ENCODE measurements at places on chromosomes 1 and 21. TPM values are rescaled to one million over a fixed set of nuclear protein-coding genes. Genes with fewer than 3 reads are reported as not detected.
A peak's percentile ranks its signal among the peaks of the same experiment; 100 is the strongest.

FLG2 gene
- not detected for polyA plus RNA-seq

AURKAIP1 gene
- 317 TPM for polyA plus RNA-seq

CLEC20A gene
- not detected for polyA plus RNA-seq

DMBX1 gene
- 0.16 TPM for polyA plus RNA-seq

DNA sequence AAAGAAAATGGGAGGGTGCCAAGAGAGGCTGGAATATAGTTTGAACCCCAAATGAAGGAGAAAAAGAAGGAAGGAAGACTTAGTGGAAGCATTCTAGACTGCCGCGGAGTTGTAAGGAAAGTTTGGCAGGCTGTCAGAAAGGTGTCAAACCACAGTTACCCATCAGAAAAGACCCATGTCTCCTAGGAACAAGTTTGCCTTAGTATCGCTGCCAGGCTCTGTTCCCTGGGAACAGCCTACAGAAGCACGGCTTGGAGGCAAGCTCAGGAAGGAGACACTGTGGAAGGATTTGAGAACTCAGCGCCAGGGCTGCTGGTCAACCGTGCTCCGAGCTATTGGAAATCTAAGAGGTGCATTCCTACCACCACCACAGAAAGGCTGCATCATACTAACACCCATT is 197.4 kb downstream of the RRAGC start:
- no peaks in the 10 kb centered on the region for H3K27me3 ChIP-seq
- no peak overlapping the region for H3K27ac ChIP-seq
- no peak overlapping the region for H3K4me3 ChIP-seq
- DNase-seq = no peak
- H3K4me1 ChIP-seq = no peaks in the 10 kb centered on the region

- no peaks in the 10 kb centered on the region for H3K36me3 ChIP-seq
- no peaks in the 10 kb centered on the region for H3K4me1 ChIP-seq
- no peak overlapping the region for H3K27ac ChIP-seq
Observed at GRCh38 chr1:115865704-115866380, 24.9 kb upstream of the NHLH2 start.

DNA sequence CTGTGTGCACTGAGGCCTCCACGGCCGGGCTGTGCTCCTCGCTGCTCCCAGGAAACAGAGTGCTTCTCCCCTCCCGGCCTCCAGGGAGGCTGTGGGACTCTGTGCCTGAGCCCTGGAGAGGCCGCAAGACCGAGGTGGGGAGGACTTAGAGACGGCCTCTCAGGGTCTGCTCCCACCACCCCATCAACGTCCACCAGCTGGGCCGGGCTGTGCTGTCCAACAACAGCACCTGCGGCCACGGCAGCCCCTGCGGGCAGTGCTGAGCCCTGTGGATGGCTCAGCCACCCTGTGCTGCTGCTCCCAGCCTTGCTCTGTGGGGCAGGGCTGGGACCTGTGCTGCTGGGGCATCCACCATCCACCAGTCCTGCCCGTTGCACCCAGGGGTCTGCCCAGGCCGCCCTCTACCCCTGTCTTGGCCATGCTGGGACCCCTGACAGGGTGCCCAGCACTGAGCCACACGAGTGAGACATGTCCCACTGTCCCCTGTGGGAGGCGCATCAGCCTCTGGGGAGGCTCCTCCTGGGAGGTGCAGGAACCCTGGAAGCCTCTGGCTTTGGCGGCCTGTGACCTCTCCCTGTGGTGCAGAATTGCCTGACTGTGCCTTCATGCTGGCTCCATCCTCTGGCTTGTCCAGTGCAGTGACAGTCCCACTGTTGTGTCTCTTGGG is 31.2 kb upstream of the LRRC3 start:
- DNase-seq = peak; percentile 1
- no peak overlapping the region for H3K4me3 ChIP-seq
- no peaks in the 10 kb centered on the region for H3K4me1 ChIP-seq
- H3K27ac ChIP-seq = no peak overlapping the region
- no peaks in the 10 kb centered on the region for H3K36me3 ChIP-seq
